Daoy (cell line): ENCODE measurements at places on chromosomes 2 and 18. TPM values are rescaled to one million over a fixed set of nuclear protein-coding genes. Genes with fewer than 3 reads are reported as not detected.

RIT2 gene
- total RNA-seq = not detected in 2 replicates

SAG gene
- total RNA-seq = not detected in 2 replicates

GRCh38 chr2:120699292-120699691, 36.4 kb upstream of the GLI2 start:
- DNase-seq = no peak

DNA sequence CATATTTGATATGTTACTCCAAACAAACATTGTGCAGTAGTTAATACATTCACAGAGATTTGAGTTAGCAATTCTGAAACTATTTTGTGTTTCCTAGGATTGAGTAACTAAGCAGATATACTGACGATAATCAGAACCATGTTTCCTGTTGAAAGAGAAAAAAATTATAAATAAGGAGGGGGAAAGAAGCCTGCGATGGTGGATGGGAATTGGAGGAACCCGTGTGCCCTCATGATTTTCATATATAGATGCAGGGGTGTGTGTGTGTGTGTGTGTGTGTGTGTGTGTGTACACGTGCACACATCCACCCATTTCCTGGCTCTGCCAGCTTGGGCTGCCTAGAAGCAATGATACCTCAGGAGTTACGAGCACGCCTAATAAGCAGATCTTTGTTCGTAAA, 56.9 kb downstream of the LPIN2 start:
- DNase-seq = no peak

DNA sequence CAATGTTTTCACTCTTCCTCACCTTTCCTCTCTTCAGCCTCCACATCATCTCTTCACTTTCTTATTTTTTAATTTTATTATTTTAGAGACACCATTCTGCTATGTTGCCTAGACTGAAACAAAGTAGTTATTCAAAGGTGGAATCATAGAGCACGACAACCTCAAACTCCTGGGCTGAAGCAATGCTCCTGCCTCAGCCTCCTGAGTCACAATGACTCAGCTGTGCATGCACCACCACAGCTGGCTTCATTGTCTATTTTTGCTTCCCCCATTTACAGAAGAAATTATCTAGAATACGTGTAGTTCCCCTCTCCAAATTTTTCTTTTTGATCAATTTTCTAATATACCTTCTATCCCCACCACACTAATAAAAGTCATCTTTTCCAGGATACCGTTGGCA, 911.5 kb upstream of the SOX11 start:
- peak; percentile 15 for DNase-seq

- no peak for DNase-seq
These were observed 20.7 kb downstream of the SFT2D3 start for GRCh38 chr2:127721978-127722355.

DNA sequence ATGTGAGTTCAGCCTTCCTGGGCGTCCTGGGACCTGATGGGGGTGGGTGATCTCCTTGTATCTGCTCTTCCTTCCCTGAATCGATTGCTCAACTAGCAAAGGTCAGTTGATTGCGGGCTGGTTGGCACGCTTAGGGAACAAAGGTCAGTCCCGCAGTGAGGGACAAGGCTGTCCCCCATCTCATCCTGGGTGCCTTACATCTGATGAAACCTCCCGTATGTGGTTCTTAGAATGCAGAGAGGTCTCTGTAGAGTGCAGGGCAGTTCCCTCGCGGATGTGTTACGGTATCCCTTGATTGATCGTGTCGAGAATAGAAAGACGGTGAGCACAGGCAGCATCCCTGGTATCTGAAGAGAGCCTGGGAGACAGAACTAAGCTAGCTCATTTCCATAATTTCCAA, 56.4 kb upstream of the RBM44 start:
- no peak for DNase-seq

REEP1 gene
- total RNA-seq = 4.1 TPM in 2 replicates

DLX2 gene
- total RNA-seq = 0.51 and 2.2 TPM in 2 replicates

EMILIN1 gene
- total RNA-seq = 6.0 and 10.2 TPM in 2 replicates

OSR1 gene
- 0.06 TPM in 1 of 2 replicates, not detected in the other for total RNA-seq

- peak; percentile 51 for DNase-seq
These were observed 151.2 kb downstream of the CAPN13 start for GRCh38 chr2:30656079-30656478.

DNA sequence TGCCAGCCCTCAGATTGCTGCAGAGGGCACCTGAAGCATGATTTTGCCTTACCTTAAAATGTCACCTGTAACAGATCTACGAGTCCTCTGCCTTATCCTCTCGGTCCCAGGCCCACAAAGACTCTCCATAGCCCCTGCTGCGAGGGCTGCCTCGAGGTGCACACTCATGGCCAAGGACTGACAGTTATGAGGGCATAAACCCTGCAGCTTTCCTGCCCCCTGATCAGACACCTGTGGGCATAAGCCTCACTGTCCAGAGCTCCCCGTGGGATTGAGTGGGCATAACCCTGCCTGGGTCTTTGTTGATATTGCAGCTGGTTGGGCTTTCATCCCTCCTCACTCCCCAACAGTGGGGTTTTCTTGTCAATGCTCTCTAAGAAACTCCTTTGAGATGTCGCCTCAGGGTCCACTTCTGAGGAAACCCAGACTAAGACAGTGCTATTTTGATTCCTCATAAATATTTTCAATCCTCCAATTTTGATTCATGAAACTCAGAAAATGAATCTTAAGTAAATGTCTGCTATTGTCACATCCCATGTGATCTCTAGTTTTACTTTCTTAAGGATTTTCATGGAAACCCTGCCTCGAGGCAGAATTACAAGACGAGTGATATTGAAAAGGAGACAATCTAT, 108.5 kb upstream of the NCK2 start:
- no peak for DNase-seq

DNA sequence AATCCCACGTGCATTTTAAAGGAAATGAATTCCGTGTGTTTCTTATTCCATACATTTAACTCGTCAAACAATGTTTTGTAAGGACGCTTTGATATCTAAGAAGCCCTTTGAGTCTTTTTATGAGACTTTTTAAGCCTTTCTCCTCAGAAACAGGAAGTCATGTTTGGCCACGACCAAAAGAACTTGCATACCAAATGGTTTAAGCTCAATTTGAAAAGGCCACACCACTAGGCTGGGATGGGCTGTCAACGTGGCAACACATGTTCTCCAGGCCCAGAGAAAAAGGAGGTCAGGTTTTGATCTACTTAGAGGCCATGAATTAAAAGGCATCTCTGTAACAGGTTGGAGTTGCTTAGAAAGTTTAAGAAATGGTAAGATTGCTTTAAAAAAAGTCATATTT, 441.8 kb downstream of the CMPK2 start:
- no peak for DNase-seq

- DNase-seq = peak; percentile 70
These were observed 919 bp upstream of the PCBP1 start for GRCh38 chr2:70086278-70086837.

LRRC30 gene
- total RNA-seq = not detected in 2 replicates

DNA sequence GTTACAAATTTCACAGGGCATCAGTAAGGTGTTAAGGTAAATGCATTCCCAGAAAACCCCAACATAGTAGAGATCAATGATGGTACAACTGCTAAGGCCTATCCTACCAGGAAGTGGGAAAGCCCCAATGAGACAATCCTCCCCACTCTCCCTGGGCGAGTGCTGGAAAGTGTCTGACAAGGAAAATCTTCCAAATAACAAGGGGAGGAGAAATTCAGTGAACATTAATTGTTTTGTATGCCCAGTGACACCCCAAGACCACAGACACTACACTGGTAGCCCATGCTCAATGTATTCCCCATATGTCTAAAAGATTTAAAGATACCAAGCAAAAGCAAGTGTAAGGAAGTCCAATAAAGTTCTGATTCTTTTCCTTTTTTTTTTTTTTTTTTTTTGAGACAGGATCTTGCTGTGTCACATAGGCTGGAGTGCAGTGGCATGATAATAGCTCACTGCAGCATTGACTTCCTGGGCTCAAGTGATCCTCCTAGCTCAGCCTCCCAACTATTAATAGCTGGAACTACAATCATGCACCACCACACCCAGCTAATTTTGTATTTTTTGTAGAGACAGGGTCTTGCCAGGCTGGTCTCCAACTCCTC, 24.7 kb downstream of the B4GALT6 start:
- DNase-seq = no peak

DNA sequence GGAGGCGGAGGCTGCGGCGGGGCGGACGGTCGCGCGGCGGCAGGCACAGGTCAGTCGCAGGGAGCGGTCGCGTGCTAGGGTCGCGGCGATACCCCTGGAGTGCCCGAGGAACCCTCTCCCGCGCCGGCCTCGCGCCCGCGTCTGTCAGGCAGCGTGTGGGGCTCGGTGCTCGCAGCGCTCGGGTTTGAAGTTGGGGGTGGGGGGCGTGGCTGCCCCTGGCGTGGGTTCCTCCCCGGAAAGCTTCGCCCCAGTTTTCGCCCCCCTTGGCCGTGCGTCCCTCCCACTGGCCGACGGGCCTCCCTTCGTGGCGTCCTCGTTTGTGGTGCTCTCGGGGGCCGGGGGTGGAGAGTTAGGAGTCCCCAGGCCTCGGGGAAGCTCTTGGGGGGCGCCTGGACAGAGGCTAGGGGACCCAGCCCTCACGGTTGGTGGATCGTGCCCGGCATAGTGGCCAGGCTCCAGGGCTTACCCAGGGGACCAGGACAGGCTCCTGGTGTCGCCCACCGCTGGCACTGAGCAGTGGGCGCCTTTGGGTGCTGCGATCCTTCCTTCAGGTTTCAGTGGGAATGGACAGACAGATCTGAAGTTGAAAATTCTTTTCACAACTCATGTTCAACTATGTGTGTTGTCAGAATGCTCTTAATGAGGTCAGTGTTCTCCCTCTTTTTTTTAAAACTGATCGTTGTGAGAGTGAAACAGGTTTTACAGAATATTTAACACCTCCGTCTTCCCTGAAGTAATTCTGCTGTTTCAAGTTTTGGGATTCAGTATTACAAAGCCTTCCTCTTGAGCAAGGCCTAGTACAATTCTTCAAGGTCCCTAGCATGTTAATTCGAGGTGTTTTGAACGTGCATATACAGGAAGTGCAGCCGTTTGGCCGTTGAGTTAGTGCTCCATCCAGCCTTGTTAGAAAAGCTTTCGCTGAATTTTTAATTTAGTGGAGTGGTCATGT, 604 bp downstream of the RALBP1 start:
- DNase-seq = peak; percentile 12

DNA sequence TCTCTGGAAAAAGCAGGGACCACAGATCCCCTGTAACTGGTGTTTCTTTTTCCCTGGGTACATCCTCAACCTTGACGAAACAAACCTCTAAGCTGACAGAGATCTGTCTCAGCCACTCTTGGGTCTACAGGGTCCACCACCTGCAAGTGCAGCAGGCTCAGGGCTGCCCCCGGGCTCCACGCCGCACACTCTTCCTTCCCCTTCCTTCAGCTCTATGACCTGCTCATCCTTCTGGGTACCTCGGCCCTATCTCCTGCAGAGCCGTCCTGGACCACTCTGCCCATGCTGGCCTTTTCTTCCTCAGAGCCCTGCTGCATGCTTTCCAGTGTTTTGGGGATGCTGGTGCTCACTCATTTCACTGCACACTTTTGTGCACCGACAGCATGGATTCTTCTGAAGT, 27.5 kb downstream of the TUBB6 start:
- no peak for DNase-seq
